Breast epithelium (tissue), 4 donors: ENCODE measurements at places on chromosomes 6 and 20. TPM values are rescaled to one million over a fixed set of nuclear protein-coding genes. Genes with fewer than 3 reads are reported as not detected.

DNA sequence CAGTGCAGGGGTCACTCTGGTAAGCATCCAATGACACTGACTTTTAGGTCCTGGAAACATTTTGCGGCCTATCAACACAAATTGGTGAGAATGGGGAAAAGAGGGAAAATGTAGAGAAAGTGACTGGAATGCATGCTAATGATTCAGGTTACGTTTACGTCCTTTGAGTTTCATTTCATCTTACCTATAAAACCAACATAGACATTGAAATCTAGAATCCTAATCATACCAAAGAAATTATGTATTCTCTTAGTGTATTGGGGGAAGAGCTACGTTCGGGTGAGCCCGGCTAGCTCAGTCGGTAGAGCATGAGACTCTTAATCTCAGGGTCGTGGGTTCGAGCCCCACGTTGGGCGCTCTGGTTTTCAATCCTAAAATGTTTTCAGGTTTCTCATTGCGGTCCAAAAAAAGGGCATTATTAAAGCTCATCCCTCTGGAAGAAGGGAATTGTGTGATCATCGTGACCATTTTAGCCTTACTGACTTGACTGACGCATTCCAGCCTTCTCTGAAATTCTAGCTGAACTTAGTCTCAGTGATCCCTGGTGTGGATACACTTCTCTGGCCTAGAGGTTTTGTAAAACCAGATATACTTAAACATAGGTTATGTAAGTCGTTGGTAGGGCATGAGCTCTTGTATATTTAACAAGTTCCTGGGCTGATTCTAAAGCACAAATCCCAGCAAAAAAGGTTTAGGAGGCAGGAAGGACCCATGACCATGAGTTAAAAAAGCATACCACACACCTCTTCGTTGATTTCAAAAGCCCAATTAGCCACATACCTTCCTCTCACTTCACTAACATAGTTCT is 18.3 kb downstream of the HMGN4 start:
- no peak for DNase-seq
- H3K4me3 ChIP-seq, result no peak overlapping the region
- H3K27me3 ChIP-seq, result no peaks in the 10 kb centered on the region

- no peak overlapping the region for H3K4me3 ChIP-seq
- H3K4me1 ChIP-seq, result no peaks in the 10 kb centered on the region
- no peaks in the 10 kb centered on the region for H3K36me3 ChIP-seq
- no peaks in the 10 kb centered on the region for H3K27me3 ChIP-seq
- DNase-seq, result no peak
- no peak overlapping the region for H3K27ac ChIP-seq
Measured at GRCh38 chr6:140370441-140370840, 996.0 kb upstream of the CITED2 start.

DNA sequence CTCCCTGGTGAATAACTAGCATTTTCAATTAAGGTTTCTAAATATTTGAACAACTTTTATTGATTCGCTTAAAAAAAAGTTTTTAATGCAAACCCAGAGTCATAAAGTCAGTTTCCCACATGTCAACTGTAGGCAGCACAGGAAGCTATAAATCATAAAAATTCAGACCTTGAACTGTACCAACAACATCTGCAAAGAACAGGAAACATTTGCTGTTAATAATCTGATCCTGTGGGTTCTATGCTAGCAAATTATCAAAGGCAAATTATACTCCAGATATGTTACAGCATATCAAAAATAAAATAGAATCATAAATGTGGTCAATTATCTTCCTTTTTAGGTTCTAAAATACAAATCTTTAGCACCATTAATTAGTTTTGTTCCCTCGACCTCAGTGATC is 16.6 kb upstream of the MAP7 start:
- no peaks in the 10 kb centered on the region for H3K27me3 ChIP-seq
- DNase-seq, result no peak
- no peak overlapping the region for H3K27ac ChIP-seq
- no peaks in the 10 kb centered on the region for H3K36me3 ChIP-seq
- no peak overlapping the region for H3K4me3 ChIP-seq
- no peaks in the 10 kb centered on the region for H3K4me1 ChIP-seq

DNA sequence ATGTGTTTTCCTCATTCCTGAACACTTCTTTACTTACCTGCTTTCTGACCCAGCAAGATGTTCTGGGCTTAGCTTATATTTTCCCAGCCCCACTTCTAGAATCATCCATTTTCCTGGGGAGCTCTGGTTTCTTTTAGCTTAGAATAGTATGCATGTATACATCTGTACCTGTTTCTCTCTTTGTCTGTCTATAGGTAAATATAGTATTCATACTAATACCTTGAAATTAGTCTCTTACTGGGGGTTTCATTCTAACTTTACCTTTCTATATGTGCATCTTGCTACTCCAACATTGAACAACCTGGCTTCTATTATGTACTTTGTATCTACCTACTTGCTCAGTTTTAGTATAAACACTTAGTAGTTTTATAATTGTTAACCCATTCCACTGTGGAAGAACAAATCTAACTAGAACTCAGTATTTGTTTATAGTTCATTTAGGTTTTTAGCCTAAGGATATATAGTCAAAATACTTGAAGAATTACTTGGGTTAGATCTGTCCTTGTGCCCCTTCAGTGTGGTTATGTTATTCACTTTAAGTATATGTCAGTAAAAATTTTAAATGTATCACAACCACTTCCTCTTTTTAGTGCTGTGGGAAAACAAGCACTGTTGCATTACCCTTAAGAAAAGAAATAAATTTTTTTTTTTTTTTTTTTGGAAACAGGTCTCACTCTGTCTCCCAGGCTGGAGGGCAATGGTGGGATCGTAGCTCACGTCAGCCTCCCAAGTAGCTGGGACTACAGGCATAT is 54.0 kb downstream of the ASXL1 start:
- no peaks in the 10 kb centered on the region for H3K36me3 ChIP-seq

DNA sequence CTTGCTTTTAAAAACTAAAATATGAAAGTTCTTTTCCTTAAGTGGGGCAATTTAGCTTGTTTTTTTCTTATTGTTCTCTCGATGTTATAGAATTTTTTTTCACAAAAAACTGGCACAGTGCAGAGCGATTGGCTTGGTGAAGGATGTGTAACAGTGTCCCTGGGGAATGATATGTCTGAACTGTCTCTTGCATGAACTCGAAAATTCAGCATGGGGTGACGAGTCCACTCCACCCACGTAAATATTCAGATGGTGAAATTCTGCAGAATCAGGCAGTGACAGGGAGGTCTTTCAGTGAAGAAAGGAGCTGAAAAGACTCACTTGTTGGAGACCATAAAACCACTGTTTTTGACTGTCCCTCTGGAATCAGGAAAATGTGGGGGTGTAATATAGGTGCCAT is 505.3 kb downstream of the MMUT start:
- H3K4me3 ChIP-seq, result no peak overlapping the region
- H3K27ac ChIP-seq, result no peak overlapping the region
- H3K27me3 ChIP-seq, result no peaks in the 10 kb centered on the region
- DNase-seq, result no peak
- no peaks in the 10 kb centered on the region for H3K36me3 ChIP-seq

GRCh38 chr6:61134028-61134427 is 1152.0 kb downstream of the KHDRBS2 start:
- no peak for DNase-seq
- no peak overlapping the region for H3K27ac ChIP-seq
- H3K27me3 ChIP-seq, result no peaks in the 10 kb centered on the region

GRCh38 chr6:161683400-161683799 is 409.5 kb upstream of the AGPAT4 start:
- H3K27me3 ChIP-seq, result no peaks in the 10 kb centered on the region
- no peaks in the 10 kb centered on the region for H3K36me3 ChIP-seq
- DNase-seq, result no peak
- H3K4me1 ChIP-seq, result no peaks in the 10 kb centered on the region

DNA sequence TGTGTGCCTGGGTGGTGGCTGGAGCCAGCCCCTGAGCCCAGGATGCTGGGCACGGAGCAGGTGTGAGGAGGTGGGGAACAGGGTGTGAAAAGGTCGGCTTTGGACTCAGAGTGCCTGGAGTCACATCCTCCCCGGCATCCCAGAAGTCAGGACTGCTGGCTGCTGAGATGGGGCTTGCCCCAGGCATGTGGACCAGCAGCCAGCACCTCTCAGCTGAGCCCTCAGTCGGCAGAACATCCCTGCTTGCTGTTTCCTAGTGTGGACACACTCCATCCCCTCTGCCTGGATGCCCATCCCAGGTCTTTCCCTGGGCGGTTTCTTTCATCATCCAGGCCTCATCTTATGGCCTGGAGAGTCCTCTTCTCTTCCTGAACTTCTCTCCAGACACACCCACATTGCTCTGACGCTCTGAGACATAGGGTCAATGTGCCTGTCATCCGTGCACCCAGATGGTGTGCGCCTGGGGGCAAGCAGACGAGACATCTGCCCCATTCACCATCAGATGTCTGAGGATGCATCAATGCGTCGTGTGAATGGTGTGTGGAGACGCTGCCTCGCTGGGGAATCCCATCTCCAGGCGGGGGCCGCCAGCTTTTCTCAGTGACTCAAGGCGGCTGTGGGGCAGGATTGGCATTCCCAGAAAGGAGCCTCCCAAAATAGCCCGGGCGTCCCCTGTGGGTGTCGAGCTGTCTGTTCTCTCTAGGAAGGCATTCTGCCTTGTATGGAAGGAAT is 104.2 kb downstream of the SYCP2 start:
- no peaks in the 10 kb centered on the region for H3K36me3 ChIP-seq
- no peak for DNase-seq
- H3K4me1 ChIP-seq, result no peaks in the 10 kb centered on the region
- H3K4me3 ChIP-seq, result no peak overlapping the region
- H3K27me3 ChIP-seq, result peaks cover 11% of the 10 kb centered on the region

DNA sequence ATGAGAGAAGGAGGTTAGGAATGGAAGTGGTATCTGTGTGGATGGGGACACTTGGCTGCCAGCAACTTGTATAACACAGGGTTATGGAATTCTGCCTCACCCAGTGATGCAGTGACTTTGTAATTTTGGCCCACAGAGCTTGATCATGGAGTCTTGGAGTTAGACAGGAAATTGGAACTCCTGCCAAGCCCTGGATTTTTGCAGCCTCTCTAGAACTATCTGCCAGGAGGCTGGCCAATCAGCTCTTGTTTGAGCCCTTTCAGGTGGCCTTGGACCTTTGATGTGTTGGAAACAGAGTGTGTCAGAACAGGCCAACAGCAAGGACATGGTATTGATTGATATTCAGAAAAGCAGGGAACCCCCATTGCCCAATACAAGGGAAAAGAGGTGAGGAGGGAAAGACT is 157.7 kb upstream of the GGTLC1 start:
- H3K4me1 ChIP-seq, result no peaks in the 10 kb centered on the region
- no peaks in the 10 kb centered on the region for H3K36me3 ChIP-seq
- no peak for DNase-seq

The BTN1A1 gene
- total RNA-seq, result not detected

The MPC1 gene
- 65.7 TPM for total RNA-seq

The EPB41L1 gene
- total RNA-seq, result 66.4 TPM
